NCI-H2029 treated with DMSO at 0.1 percent for 48 hours (cell line): ENCODE measurements at places on chromosomes 2 and 18.
A peak's percentile ranks its signal among the peaks of the same experiment; 100 is the strongest.

DNA sequence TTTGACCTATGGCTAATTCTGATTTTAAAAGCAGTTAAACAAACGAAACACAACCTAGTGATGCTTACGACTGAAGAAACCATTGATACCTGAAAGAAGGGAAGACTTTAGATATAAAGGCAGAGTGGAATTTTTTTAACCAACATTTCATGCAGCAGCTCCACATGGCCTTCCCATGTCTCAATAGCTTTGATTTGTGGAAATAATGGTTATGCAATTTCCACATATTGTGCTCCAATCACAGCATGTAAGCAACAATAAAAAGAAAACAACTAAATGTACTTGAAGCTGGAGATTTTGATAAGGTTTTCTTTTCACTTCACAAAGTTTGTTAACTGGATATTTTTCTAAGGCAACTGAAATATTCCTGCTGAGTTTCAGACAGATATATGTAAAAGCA lies 82.0 kb upstream of the SLC39A10 start:
- DNase-seq, result no peak

DNA sequence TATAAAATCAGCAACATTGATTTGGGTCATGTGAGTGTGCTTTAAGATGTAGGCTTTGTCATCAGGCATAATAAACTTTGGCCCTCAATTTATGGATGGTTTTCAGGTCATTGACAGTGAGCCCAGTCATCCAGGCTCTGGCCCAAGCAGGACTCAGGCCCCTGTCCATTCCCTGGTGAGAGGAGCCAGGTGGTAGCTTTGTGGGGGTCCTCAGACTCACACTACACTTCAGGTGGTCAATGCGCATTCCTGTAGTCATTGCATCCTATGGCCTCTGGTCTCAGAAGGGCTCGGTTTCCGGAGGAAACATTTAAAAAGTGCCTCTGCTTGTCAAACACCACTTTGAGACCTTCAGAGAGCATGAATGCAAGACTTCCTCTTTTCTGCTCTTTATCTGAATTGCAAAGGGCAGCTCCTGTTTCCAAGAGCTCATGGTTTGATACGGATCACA lies 20.2 kb downstream of the LGALSL start:
- DNase-seq, result no peak

- DNase-seq, result no peak
These were observed 112.0 kb downstream of the MBP start for GRCh38 chr18:77020561-77020960.

- DNase-seq, result peak; percentile 65
These were observed 1.9 kb downstream of the CHPF start for GRCh38 chr2:219541611-219542180.

DNA sequence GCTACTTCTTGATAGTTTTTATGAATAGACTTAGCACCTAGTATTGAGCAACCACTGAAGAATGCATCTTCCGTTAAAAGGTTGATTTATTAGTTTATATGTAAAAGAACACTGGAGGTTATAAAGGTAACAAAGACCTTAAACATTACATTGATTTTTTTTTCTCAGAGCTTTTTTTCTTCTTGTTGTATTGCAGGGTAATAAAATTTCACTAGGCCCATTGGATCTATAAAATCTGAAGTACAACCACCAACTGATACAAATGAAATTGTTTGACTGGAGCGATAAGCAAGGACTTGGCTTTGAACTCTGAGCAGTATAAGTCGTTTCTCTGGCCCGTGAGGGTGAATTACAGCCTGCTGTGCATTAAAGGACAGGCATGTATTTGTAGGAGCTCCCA lies 344.0 kb downstream of the LRRTM1 start:
- DNase-seq, result no peak

- peak; percentile 25 for DNase-seq
These were observed 5.8 kb downstream of the SLC14A2 start for GRCh38 chr18:45621061-45621511.

GRCh38 chr2:83817511-83817910 lies 641.6 kb downstream of the SUCLG1 start:
- peak; percentile 5 for DNase-seq

GRCh38 chr18:74760436-74760835 lies 162.8 kb downstream of the ZNF407 start:
- no peak for DNase-seq

DNA sequence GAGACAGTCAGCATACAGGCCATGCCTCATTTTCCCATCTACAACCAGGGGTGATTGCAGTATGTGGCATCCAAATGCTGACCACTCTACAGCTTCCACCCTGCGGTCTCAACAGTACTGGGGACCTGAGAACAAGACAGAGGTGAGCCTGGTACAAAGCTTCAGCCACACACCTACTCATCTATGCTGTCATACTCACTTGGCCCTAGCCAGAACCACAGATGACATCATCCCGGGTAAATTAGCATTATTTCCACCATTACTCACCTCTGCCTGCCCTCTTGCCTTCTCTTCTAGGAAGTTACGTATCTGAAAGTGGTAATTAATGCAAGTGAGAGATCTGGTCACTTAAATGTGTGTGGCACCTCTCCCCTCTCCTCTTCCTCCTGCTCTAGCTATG lies 208.2 kb upstream of the ARL4C start:
- DNase-seq, result no peak

- DNase-seq, result no peak
These were observed 88.9 kb upstream of the CYP1B1 start for GRCh38 chr2:38164881-38165280.

DNA sequence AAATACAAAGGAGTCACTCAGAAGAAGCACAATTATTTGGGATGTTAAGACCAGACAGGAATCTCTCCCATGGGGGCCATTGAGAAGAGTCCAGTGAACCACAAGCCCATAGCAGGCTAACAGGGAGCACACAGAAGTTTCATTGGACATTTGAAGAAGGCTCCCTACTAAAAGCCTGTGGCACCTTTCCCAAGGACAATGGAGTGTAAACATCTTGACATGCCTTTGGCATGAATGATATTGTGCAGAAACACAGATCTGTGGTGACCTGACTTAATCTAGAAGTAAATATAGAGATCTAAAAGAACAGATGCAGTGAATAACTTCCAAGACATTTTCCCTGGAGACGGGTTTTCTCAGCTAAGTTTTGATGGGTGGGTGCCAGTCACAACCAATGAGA lies 221.5 kb downstream of the EPHA4 start:
- no peak for DNase-seq

DNA sequence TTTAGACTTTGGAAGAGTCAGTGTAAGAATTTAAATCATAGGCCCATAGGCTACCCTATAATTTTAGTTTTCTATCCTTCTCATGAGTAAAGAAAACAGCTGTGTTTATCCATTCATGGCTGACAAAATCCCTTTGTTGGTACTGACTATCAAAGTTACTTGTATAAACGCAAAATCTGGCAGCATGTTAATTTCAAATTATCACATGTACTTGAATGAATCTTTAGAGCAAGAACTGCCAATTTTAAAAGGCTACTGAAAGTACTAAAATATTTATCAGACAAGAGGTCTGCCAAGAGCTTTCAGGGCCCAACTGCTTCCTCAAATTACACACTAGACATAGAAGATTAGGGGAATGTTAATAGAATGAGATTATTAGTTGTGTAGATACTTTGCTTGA lies 66.6 kb downstream of the MYL12B start:
- DNase-seq, result peak; percentile 4

DNA sequence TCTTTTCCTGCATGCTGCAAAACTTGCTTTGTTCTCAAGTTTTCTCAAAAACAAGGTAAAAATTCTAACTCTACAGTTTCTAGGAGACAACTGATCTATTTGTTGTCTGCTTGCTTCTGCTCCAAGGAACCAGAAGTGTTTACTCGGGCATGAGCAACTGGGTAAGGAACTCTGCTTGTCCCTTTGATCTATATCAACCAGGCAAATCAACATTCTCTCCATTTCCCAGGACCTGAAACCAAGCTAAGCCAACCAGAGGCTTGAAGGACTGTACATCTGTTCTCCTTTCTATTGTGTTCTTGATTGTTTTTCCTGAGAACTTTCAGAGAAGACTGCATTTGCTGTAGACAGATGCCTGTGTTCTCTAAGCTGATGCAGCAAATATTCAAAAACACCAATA lies 335.0 kb upstream of the KCNH7 start:
- DNase-seq, result no peak

GRCh38 chr2:104378853-104379374 lies 475.0 kb upstream of the POU3F3 start:
- peak; percentile 65 for DNase-seq

GRCh38 chr2:148875387-148876051 lies 492 bp downstream of the KIF5C start:
- DNase-seq, result no peak

- DNase-seq, result no peak
These were observed 10.3 kb upstream of the ALPK2 start for GRCh38 chr18:58639237-58639636.
